Endodermal cell (in vitro differentiated cells): ENCODE measurements at places on chromosomes 7 and 10. TPM values are rescaled to one million over a fixed set of nuclear protein-coding genes. Genes with fewer than 3 reads are reported as not detected.

DNA sequence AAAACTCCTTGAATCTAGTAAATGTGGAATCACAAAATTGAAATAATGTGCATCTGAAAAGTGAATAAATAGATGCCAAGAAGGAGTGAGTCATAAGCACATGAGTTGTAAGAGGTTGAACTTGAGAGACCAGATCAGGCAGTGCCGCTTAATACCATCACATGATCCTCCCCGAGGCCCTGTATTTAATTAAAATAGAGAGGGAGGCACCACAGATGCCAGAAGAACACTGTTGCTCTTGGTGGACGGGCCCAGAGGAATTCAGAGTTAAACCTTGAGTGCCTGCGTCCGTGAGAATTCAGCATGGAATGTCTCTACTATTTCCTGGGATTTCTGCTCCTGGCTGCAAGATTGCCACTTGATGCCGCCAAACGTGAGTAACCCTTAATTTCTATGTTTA is at the start of gene GPNMB:
Gene GPNMB (plus strand): TSS at position 221 of the 400 bp plus-strand sequence. CDS start 83 bp downstream, at position 304.
- no peak for DNase-seq
- no peaks in the 10 kb centered on the region for H3K4me1 ChIP-seq
- no peak within 1 kb of the TSS for H3K27ac ChIP-seq
- H3K27me3 ChIP-seq, result peaks cover 9% of the 10 kb centered on the region

The PNLIPRP1 gene
- total RNA-seq, result not detected in 2 replicates

DNA sequence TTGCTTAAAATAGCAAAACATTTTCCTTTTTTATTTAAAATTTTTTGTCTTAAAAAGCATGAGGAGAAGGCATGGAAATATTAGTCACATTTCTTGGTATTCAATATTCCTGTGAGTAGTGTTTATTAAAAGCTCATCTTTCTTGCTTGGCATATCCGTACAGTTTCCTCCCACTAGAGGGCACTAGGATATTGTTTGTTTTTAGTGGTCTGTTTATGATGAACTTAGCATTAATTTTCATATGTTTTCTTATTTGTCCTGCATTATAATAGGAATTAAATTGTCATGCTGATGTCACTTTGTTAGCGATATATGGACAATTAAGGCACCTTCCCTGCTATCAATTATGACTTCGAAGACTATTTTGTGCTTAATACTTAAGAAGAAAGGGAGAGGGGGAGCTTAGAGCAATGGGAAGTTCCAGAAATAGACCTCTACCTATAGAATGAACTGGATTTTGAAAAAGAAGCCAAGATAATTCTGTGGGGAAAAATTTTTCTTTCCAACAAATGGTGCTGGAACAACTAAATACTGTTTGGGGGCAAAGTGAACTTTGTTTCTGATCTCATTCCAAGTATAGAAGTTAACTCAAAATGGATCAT is 91.0 kb upstream of the STRIP2 start:
- H3K36me3 ChIP-seq, result no peaks in the 10 kb centered on the region
- DNase-seq, result no peak
- no peak overlapping the region for H3K4me3 ChIP-seq

The ARPC1A gene
- 144 to 162 TPM (median 150 TPM) in 3 replicates for total RNA-seq

- H3K27me3 ChIP-seq, result no peaks in the 10 kb centered on the region
- no peaks in the 10 kb centered on the region for H3K36me3 ChIP-seq
- peak overlapping the region; percentile 29 for H3K27ac ChIP-seq
- no peak overlapping the region for H3K4me3 ChIP-seq
Observed at GRCh38 chr7:25750744-25751508, 401.1 kb upstream of the NFE2L3 start.

The GJD4 gene
- total RNA-seq, result 0.29 and 0.34 TPM in 2 replicates

DNA sequence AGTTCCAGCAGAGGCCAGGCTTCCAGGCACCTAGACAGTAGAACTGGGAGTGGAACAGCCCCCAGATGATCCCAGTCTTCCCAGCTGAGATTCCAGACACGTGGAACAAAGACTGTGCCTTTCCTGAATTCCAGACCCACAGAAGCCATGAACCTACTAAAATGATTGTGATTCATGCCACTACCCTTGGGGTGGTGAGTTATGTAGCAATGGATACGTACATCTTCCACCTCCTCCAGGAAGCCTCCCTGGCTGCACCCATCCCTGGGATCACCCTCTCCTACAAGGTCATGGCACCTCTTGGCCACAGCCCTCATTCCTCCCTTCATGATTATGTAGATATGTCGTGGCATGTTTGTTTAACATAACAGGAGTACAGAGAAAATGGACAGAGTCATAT is 83.4 kb downstream of the NPTX2 start:
- H3K36me3 ChIP-seq, result no peaks in the 10 kb centered on the region
- H3K4me3 ChIP-seq, result no peak overlapping the region
- DNase-seq, result no peak
- no peaks in the 10 kb centered on the region for H3K4me1 ChIP-seq
- no peak overlapping the region for H3K27ac ChIP-seq
- no peaks in the 10 kb centered on the region for H3K27me3 ChIP-seq

DNA sequence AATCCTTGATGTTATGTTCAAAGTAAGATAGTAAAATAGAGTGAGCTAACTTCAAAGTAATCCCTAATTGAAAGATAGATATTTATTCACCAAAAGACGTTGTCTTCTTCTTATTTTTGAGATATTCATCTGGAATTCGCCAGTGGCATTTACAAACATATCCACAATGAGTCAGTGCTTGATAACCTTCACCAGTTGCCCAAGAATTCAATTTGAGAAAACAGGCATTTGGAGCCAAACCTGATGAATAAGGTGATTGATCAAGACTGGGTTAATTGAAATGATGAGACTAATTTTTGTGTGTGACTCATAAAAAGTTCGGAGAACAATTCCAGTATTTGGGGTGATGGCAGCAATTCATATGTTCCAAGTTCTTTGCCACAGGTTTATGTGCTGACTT is 344.0 kb downstream of the ARL4A start:
- H3K4me3 ChIP-seq, result no peak overlapping the region
- no peaks in the 10 kb centered on the region for H3K36me3 ChIP-seq
- no peak for DNase-seq
- no peaks in the 10 kb centered on the region for H3K27me3 ChIP-seq
- H3K4me1 ChIP-seq, result no peaks in the 10 kb centered on the region
